ENCODE measurements at places on chromosomes 12 and 14.

GRCh38 chr14:75927564-75928087, 54.2 kb downstream of the TGFB3 start:
- DNase-seq: no peak

GRCh38 chr12:56628671-56629458, 1.3 kb downstream of the BAZ2A start:
- peak; percentile 69 for DNase-seq

DNA sequence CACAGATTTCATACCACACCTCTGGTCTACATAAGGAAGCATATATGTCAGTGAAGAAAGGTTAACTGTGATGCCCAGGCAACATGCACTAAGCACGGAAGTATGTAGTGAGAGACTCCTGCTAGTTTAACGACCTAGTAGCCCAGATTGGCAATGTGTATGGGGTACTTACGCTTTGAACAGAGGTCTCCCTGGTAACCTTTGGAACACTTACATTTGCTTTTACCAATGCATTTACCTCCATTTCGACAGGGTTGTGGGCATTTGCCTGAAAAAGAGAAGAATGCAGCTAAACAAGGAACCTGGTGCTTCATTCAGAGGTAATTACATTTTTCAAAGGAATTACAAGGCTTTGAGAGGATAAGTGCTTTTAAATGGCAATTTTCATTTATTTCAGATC, 65.2 kb downstream of the WIF1 start:
- DNase-seq: no peak

DNA sequence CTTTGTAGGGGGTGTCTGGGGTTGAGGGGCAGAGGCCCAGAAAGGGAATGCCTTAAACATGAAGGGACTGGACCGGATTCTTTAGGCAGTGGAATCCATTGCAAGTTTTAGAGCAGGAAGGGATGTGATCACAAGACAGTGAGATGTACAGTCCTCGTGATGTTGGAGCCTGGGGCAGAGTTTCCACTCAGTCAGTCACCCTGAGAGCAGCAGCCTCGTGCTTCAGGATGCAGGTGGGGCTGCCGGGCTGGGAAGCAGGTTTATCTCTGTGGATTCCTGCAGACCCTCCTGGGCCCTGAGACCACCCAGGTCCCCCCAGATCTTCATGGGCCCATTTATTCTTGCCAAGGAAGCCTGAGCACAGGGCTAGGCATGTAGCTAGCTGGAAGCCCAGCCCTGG, 38.5 kb downstream of the RIN3 start:
- no peak for DNase-seq

DNA sequence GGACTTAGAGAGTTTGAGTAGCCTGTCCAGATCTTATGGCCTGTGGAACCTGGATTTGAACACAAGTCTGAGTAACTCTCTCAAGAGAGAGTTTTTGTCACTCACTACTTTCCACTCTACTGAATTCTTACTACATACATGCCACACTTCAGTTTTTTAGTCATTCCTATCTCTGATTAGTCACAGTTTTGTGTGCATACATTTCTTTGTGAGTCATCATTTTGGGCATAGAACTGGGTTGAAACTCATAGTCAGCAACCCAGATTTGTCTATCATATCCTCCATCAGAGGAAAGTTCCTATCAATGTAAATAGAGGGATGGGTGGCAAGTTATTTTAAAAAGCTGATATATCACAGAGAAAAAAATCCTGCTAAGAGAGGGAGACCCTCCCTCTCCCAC, 42.9 kb downstream of the FLRT2 start:
- DNase-seq: no peak

DNA sequence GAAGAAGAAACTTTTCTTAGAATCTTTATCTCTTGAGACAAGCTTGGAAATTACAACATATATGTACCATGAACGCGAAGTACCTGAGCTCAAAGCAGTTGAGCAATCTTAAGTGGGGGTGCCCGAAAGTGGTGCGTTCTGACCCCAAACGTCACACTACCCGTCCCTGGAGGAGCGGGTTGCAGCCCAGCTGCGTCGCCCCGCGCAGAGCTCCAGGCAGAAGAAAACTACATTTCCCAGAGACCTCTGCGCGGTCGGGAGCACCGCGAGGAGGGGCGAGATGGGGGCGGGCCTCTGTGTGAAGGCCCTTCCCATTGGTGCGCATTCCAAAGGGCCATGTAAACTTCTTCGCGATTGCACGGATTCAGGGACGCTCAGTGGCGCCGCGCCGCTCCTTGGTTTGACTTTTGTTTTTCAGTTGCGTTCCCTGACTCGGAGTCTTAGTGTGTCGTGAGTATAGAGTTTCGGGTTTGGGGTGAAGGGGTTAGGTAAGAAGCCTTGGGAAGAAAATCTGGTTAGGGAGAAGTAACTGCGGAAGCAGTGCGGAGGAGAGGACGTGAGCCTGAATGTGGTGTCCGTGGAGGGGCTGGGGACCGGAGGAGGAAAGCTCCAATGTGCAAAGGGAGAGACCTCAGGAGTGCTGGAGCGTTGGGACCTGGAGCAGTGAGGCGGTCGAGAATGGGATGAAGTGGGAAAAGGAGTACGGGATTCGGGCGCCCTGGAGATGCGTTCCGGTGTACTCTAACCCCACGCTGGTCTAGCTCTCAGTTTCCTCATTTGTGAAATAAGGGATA, at the start of gene CCDC77:
Gene CCDC77, plus strand, starts transcription at position 410 of the 794 bp plus-strand sequence. CDS start 7,740 bp downstream, outside the sequence.
- DNase-seq: peak; percentile 99

- no peak for DNase-seq
These were observed 42.1 kb upstream of the MTERF2 start for GRCh38 chr12:107029081-107029480.

DNA sequence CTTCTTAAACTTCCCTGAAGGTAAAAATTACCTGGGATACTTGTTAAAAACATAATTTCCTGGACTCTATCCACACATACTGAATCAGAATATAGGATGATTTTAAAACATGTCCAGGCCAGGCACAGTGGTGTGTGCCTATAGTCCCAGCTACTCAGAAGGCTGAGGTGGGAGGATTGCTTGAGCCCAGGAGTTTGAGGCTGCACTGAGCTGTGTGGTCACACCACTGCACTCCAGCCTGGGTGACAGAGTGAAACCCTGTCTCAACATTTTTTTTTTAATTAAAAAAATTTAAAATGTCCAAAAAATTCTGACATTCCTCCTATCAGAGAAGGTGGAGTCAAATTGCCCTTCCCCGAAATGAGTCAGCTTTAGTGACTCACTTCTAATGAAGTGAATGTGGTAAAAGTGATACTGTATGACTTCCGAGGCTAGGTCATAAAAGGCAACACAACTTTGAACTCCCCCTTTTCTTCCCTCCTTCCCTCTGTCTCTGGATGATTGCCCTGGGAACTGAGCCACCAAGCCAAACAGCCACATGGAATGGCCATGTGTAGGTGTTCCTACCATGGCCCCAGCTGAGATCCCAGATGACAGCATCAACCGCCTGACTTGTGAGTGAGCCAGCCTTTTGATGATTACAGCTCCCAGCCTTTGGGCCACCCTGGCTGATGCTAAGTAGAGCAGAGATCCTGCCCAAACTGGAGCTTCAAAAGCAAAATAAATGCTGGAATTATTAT, 36.3 kb downstream of the LIMA1 start:
- DNase-seq: no peak

- DNase-seq: no peak
These were observed 77.9 kb upstream of the AVPR1A start for GRCh38 chr12:63228853-63229252.

- DNase-seq: no peak
These were observed 13.6 kb downstream of the GPX2 start for GRCh38 chr14:64929014-64929359.

DNA sequence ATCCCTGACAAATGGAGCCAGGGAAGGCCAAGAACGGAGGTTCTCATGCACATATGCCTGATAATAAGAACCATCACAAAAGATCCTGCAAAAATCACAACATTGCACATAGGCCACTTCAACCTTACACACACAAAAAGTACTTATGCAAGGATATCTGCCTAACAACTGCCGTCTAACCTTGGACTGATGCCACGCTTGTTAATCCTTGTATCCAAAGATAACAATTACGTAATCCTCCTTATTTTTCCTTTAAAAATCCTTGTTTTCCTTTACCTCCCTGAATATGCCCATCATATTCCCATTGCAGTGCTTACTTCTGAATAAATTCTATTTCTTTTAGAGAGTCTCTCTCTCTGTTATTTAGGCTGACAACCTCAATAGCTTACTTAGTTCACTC, 59.5 kb downstream of the TMEM116 start:
- no peak for DNase-seq

- no peak for DNase-seq
These were observed 14.3 kb upstream of the RIN3 start for GRCh38 chr14:92499234-92499633.

DNA sequence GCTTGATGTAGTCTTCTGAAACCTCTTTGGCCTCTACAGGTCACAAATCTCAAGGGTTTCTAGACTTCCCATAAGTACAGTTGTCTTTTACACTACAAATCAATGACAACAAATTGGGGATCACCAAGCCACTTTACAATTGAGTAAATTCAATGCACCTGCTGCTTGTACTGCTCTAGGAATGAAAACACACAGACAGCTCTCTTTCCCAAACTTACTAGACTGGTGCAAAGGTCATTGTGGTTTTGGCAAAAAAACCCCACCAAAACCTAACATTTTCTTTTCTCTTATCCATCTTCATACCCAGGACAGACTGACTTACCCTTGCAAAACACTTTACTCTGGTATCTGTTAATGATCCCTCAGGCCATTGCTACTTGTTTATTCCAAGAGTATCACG, 2.7 kb downstream of the M6PR start:
- no peak for DNase-seq
